ENCODE measurements at places on chromosomes 2 and 18.
A peak's percentile ranks its signal among the peaks of the same experiment; 100 is the strongest.

GRCh38 chr2:53609551-53609950 is 158.1 kb upstream of the CHAC2 start:
- no peak for DNase-seq

GRCh38 chr2:99386011-99386410 is 48.8 kb downstream of the EIF5B start:
- no peak for DNase-seq

GRCh38 chr2:201618744-201619662 is 24.3 kb downstream of the TMEM237 start:
- DNase-seq, result no peak

DNA sequence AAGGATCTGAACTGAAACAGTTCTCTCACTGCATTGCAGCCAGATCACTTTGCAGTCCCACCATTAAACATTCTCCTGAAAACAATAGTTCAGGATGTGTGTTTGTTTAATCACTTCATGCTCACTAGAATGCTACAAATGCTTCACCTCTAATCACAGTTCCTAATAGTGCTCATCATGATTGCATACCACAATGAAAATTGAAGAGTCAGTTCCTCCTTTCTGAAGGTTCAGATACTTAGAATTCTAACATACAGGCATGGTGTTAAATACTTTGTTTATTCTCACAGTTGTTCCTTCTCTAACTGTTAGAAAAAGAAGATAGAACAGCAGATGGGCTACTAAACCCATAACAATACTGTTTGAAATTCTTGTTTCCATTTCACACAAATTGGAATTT is 622.3 kb upstream of the ACVR2A start:
- no peak for DNase-seq

DNA sequence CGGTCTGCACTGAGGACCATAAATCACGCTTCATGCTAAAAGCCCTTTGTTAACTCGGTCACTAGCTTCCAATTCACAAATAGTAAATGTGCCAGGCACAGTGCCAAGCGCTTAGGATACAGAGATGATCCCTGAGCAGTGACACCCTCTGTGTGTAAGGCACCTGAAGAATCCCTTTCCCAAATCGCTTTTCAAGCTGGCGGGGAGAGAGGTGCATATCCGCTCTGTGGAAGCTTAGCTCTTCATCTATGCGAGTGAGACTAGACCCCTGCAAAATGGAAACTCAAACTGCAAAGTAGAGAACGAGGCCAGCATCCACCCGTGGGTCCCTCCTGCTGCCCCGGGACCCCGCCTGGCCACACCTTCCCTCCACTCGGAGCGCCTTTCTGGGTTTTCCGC is 2.4 kb downstream of the PIEZO2 start:
- DNase-seq, result no peak

GRCh38 chr2:190515687-190516086 is 18.8 kb downstream of the NEMP2 start:
- peak; percentile 45 for DNase-seq

DNA sequence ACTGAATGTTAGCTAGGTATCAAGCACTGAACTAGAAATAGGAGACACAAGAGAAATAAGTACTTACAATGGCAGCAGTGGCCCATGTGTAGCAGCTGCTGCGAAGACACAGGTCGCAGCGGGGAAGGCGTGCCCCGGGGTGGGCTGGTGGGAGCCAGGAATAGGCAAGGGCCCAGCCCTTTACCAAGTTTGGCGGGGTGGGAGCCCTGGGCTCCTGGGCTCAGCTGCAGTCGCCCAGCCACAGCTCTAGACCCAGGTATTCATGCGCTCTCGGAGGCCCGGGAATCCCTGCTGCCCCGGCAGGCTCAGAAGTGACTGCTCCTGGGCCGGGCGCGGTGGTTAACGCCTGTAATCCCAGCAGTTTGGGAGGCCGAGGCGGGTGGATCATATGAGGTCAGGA is 1287.3 kb downstream of the CNTNAP5 start:
- DNase-seq, result no peak

DNA sequence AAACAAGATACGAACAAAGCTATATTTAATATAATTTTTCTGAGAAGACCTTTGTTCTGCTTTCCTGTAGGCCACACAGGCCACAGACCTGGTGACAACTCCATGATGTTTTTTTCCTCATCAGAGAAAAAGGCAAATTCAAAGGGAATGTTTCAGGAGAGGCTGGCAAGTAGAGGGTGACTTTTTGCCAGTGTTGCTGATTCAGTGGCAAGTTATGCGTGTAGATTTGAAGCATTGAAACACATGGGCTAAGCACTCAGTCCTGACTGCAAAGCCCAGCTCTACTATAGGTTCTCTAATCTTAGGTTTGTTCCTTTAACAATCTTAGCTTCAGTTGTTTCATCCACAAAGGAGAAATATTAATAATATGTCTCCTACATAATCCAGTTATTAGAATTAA is 499.8 kb downstream of the SUCLG1 start:
- no peak for DNase-seq

- no peak for DNase-seq
These were observed 383.2 kb upstream of the SLC14A2 start for GRCh38 chr18:45232061-45232460.

DNA sequence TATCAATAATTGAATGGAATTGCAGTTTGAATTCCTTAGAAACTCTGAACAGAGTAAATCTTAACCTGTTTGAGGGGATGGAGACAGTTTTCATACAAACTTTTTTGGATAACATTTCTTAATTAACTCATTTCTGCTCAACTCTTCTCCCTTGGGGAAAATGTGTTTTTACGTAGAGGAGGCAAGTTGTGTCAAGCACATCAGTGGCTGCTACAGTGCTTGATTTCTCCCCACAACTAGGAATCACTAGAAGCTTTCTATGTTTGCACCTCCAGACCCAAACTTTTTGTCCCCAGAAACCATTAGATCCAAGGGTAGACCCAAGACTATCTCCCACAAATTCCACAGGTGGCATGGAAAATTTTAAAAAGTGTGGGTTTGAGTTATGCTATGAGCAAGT is 658.9 kb upstream of the FSHR start:
- no peak for DNase-seq

GRCh38 chr2:137675584-137676327 is 288.5 kb upstream of the HNMT start:
- DNase-seq, result no peak

DNA sequence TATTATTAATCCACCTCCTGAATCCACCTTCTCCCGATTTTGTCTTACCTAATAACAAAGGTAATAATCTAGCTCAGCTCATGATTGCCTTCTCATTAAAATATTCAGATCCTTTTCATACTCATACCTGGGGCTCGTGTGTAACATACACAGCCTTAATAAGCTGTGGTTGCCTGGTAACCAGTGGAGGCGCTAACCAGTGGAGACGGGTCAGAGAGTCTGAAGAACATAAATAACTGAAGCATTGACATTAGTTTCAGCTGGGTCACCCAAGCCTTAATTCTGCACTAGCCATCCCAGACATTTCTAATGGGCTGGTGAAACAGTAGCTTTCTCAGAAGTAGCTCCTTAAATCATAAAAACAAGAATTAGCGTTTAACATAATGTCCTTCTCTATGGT is 14.8 kb upstream of the DTNA start:
- no peak for DNase-seq

GRCh38 chr18:32242395-32242794 is 52.6 kb downstream of the MEP1B start:
- DNase-seq, result no peak

- no peak for DNase-seq
These were observed 27.3 kb upstream of the NTSR2 start for GRCh38 chr2:11697103-11697871.

GRCh38 chr2:74952575-74952974 is 5.9 kb upstream of the POLE4 start:
- DNase-seq, result no peak

GRCh38 chr2:192467953-192468660 is 273.4 kb upstream of the TMEFF2 start:
- no peak for DNase-seq

- no peak for DNase-seq
These were observed 39.1 kb upstream of the NABP1 start for GRCh38 chr2:191638802-191639172.

- no peak for DNase-seq
These were observed 61.7 kb upstream of the MYL1 start for GRCh38 chr2:210376694-210377093.

DNA sequence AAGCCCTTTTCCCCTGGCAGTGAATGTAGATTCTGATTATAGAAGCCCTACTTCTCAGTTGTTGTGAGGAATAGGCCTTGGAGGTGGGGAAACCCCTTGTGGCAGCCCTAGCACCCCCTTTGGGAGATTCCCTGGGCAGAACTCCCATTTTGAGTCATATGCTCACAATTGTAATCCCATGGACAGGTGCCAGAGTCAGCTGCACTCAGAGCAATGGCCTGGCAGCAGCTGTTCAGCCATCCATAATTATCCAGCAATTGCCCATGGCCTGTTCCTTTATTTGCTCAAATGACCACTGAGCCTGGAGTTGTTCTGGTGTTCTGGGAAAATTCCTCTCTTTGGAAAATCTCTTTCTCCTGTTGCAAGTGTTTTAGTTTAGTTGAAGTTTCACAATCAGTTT is 71.7 kb downstream of the PTRHD1 start:
- DNase-seq, result no peak

GRCh38 chr2:202703091-202703490 is 68.3 kb downstream of the FAM117B start:
- no peak for DNase-seq

- no peak for DNase-seq
These were observed 481.3 kb upstream of the CHAC2 start for GRCh38 chr2:53286345-53286744.

- DNase-seq, result peak; percentile 74
These were observed 108.7 kb downstream of the UXS1 start for GRCh38 chr2:106085181-106085940.

DNA sequence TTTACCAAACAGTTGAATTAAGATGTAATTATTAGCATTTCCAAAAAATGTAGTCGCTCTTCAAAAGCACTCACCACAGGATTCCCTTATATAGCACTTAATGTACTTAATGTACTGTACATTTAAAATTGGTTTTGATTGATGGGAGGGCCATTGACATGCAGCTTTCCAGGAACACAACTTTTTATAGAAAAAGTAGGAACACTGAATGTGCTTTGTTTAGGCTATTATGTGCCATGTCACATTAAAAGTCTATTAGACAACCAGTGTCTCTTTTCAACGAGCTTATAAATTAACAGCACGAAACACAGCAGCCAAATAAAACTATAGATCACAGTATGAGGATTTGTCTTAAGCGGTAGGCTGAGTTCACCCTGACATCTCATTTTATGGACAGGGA is 301.1 kb downstream of the PRKCE start:
- DNase-seq, result no peak

- DNase-seq, result peak; percentile 18
These were observed 420.2 kb upstream of the CHST9 start for GRCh38 chr18:27605107-27605834.

DNA sequence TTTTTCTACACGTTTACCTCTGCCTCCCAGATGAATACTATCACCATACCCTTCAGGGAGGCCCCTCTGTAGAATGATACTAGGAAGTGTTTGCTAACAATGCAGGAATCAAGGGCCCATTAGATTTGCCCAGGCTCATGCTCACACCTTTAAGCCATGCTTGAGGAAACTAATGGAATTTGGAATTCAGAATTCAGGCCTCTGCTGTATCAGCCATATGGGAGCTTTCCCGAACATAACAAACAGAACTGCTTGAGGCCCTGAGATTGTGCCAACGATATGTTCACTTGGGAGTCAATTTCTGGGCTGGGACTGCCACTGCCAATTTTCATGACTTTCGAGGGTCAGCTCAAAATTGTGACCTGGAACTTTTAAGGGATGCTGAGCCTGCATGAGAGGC is 282.5 kb downstream of the CLIP4 start:
- no peak for DNase-seq

- DNase-seq, result no peak
These were observed 11.3 kb downstream of the EHBP1 start for GRCh38 chr2:62716768-62717167.

- no peak for DNase-seq
These were observed 287.7 kb upstream of the NXPH2 start for GRCh38 chr2:139067874-139068273.

- no peak for DNase-seq
These were observed 97.4 kb downstream of the ADD2 start for GRCh38 chr2:70670626-70671025.

Measured in CD4-positive, alpha-beta T cell treated with Interleukin-2 at 100 ng/mL for 4 hours (primary cell).